ENCODE measurements at places on chromosomes 3 and 15. TPM values are rescaled to one million over a fixed set of nuclear protein-coding genes. Genes with fewer than 3 reads are reported as not detected.

LMOD3 gene
- total RNA-seq: not detected

TUSC7 gene
- not detected for total RNA-seq

RETNLB gene
- not detected for total RNA-seq

TSC22D2 gene
- 15.7 TPM for total RNA-seq

ADIPOQ gene
- not detected for total RNA-seq

HES1 gene
- total RNA-seq: 906 TPM

APOD gene
- total RNA-seq: not detected

CPA3 gene
- not detected for total RNA-seq

FBXL2 gene
- 7.2 TPM for total RNA-seq

NEO1 gene
- 1.2 TPM for total RNA-seq

- DNase-seq: no peak
These were observed 86.1 kb downstream of the GALK2 start for GRCh38 chr15:49255966-49256759.

DNA sequence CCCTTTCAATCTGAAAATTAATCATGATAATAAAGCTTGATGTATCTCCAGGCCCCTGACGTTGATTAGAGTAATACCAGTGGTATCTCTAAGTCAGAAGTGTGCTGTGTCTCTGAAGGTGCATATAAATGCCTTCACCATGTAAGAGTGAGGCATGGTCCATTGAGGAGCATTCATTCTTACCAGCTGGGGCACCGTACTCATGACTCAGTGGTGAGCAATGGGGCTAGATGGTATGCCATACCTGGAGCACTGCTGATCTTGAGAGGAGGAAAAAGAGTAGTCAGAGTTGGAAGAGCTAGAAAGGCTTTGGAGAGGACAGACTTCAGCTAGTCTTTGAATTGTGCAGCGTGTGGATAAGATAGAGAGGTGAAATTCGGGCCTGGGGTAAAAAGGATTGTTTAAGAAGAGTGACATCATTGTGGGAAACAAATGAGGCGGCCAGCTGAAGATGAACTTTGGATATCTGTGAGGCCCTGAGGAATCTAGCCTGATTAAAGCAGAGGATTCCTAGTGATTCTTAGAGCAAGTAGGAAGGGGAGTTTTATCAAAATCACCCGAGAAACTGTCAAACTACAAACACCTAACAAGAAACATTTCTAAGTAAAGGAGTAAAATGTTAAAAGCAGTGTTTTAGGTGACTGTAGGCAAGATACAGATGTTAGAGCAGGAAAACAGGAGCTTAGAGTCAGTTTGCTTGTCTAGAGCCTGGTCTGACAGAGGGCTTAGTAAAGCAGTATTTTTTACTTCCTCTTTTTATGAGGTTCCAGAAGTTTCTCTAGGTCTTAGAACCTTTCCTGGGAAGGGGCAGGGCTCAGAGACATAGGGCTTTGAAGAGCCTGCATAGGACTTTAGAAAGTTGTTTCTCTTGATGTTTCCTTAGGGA lies 13.6 kb downstream of the TMOD3 start:
- peak; percentile 82 for DNase-seq

GRCh38 chr3:186849374-186849975 lies 7.0 kb downstream of the ADIPOQ start:
- peak; percentile 71 for DNase-seq

DNA sequence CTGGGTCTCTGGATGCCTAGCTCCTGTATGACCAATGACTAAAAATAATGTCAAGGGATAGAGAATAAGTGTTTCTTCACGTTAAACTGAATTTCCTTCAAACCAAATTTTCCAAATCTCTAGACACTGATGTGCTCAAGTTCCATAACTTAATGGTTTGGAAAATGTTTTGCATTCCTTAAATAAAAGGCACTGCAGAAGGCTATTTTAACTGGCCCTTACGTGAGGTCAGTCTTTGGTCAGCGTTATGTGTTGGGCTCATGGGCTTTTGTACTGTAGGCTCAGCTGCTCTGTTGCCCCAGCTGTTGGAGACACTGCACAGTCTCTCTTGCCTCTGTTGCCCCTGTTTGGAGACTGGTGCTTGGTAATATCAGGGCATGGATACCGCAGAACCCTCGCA lies 188.5 kb downstream of the TPRG1 start:
- DNase-seq: no peak

DNA sequence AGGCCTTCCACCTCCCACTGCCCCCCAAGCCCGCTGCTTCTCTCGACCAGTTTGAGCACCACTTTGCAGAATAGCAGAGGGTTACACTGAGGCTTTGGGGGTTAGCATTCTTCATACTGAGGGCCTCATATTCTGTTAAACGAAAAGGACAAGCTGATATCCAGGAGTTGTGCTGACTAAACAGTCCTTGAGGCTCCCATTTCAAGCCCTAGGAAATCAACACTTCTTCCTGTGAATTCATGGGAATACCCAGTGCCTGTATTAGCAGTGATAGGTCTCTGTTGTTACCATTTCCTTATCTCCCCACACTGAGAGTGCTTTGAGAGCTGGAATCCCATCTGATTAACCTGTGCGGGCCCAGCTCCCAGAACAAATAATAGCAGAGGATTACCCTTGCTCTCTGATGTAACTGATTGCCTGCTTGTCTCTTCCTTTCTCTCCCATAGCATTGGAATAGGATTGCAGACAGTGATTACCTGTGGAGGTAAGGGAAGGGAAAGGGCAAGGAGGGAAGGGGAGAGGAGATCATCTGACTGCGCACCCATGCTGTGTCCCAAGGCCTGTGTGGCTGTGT lies 930 bp downstream of the FBXW12 start:
- no peak for DNase-seq

GRCh38 chr3:52532517-52532837 lies 1.2 kb downstream of the NT5DC2 start:
- peak; percentile 55 for DNase-seq

- DNase-seq: no peak
These were observed 42.8 kb upstream of the UBE2E1 start for GRCh38 chr3:23762759-23763477.

GRCh38 chr3:103909395-103909794 lies 1457.3 kb upstream of the ALCAM start:
- no peak for DNase-seq

DNA sequence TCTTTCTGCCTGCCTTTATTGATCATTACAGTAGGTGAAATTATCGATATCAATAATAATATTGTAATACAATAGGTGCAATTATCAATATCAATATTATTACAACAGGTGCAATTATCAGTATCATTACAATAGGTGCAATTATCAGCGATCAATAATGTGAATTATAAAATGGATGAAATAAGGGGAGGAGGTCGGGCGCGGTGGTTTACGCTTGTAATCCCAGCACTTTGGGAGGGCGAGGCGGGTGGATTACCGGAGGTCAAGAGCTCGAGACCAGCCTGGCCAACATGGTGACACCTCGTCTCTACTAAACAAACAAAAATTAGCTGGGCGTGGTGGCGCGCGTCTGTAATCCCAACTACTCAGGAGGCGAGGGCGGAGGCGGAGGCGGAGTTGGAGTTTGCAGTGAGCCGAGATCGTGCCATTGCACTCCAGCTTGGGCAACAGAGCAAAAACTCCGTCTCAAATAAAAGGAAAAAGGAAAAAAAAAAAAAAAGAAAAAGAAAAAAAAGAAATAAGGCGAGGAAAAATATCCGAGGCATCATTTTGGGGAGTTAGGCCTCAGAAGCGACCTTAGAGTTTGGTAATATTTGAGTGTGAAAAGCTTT lies 611 bp upstream of the BNIP2 start:
- peak; percentile 52 for DNase-seq

DNA sequence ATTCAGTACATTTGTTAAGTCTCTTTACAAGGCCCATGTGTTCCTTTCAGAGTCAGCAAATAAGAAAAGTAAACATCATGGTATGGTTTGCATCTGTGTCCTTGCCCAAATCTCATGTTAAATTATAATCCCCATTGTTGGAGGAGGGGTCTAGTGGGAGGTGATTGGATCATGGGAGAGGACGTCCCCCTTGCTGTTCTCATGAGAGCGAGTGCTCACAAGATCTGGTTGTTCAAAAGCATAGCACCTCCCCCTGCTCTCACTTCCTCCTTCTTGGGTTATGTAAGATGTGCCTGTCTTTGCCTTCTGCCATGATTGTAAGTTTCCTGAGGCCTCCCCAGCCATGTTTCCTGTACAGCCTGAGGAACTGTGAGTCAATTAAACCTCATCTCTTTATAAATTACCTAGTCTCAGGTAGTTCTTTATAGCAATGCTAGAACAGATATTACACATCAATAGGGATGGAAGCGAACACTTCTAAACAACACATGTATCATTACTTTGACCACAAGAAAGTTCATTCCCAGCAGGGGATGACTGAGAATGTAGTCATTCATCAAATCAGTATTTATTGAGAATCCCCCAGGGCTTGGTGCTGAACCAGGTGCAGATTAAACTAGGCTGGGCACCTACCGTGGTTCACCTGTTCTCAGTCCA lies 4.1 kb downstream of the EFCAB12 start:
- DNase-seq: peak; percentile 66

DNA sequence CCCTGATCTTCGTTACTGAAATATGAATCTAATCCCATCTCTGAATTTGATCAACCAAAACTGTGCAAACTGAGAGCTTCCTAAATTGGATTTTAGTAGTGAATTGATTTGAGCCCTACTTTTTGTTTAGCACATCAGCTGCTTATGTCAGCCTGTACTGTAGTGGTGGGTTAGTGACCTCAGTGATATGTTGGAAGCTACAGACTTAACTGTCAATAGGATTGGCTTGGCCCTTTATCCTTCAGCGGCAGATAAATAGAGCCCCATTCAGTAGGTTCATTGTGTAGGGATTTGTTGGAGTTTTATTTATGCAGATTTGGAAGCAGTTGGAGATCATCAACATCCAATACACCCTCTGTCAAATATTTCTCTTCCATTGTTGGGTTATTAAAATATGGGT lies 409.7 kb downstream of the SOX2 start:
- DNase-seq: no peak

DNA sequence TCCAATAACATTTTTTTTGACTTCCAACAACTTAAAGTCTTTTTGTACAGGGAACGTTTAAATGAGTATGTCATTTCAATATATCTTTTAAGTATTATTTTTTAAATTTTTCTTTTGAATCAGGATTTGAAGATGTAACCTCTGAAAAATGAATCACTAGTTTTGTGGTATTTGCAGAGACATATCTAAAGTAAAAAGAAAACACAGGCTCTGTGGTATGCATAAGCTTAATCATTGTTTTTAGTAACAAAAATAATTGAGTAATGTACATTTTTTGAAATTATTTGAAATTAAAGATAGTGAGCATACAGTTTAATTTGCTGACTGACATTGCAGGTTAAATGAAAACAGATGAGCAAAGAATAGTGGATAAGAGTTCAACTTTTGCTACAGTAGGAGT lies 531.3 kb downstream of the ROBO1 start:
- DNase-seq: no peak

- no peak for DNase-seq
These were observed 240.1 kb upstream of the ST8SIA2 start for GRCh38 chr15:92153620-92154019.
